Prostate gland (tissue), 2 donors: ENCODE measurements at places on chromosomes 7 and 10. TPM values are rescaled to one million over a fixed set of nuclear protein-coding genes. Genes with fewer than 3 reads are reported as not detected.

DNA sequence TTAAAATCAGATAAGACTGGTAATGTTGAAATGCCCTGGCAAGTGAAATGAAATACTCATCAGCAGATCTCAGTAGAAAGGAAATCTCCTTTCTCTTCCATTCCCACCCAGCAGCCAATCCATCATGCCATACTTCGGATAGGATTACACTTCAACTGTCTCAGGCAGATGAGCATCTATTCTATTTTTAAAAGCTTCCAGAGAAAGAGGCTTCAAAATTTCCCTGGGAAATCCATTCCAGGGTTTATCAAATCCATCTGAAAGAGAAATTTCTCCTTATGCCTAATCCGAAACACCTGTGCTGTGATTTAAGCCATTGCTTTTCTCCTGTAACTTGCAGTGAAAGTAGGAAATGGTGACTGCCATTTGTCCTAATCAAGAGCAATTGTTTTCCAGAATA lies 60.4 kb upstream of the RAPGEF5 start:
- no peak for DNase-seq
- no peak overlapping the region for H3K27ac ChIP-seq
- no peak overlapping the region for H3K4me3 ChIP-seq
- no peaks in the 10 kb centered on the region for H3K4me1 ChIP-seq
- no peaks in the 10 kb centered on the region for H3K27me3 ChIP-seq

- no peak overlapping the region for H3K4me3 ChIP-seq
- H3K27ac ChIP-seq, result no peak overlapping the region
- no peaks in the 10 kb centered on the region for H3K36me3 ChIP-seq
- H3K4me1 ChIP-seq, result no peaks in the 10 kb centered on the region
- no peak for DNase-seq
These were observed 97.4 kb downstream of the KLF6 start for GRCh38 chr10:3687510-3688081.

DNA sequence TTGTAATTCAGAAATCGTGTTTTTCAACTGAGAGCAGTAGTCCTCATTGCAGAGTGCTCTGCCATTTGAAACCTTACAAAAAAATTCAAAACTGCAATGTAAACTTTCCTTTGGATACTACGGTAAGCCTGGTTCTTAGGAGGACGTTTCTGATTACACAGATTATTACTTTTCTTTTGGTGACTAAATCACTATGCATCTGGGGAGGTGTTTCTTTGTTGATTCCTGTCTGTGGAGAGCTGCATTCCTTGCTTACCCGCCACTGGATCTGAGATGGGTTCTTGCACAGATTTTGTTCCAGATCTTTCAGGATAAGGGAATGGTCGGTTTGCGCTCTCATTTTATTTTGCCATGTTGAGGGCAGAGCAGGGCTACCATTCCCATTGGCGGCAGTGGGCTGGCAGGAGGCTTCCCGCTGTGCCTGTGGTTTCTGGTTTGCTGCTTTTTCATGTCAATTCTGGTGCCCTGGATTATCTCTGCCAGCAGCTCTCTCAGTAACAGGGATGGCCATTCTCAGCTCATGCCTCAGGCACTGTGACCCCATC lies 485.1 kb downstream of the GLRX3 start:
- H3K4me1 ChIP-seq, result no peaks in the 10 kb centered on the region
- peaks cover 2% of the 10 kb centered on the region for H3K27me3 ChIP-seq
- no peak overlapping the region for H3K4me3 ChIP-seq

- no peaks in the 10 kb centered on the region for H3K36me3 ChIP-seq
- DNase-seq, result no peak
- no peak overlapping the region for H3K4me3 ChIP-seq
- H3K4me1 ChIP-seq, result no peaks in the 10 kb centered on the region
- no peak overlapping the region for H3K27ac ChIP-seq
These were observed 115.9 kb downstream of the CHCHD3 start for GRCh38 chr7:132965951-132966350.

TMEM229A gene
- not detected for total RNA-seq

CYP3A5 gene
- total RNA-seq, result 80.5 TPM
